ENCODE measurements at places on chromosomes 7 and 10.

DNA sequence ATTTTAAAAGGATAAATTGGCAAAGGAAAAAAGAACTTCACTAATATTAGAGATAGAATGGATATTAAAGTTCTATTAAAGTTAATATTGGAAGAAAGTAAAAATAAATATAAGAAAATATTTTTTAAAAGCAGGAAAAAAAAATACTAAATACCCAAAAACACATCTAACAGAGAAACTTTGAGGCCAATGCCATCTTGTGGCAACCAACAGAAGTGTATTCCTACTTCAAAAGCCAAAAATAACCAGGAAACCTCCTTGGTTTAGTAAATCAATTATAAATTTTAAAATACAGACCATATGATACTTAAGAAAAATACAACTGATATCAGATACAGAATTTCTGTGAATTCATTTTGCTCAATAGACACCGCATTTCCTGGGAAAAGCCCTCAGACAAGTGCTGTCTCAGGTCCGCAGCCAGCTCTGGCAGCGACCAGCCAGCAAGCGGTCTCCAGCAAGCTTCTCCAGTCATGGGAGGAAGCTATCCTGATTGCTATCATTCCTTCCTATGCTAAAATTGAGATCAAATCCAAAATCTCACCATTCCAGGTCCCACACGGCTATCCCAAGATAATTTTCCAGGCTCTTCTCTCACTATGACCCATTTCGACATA lies 65.3 kb downstream of the LMBR1 start:
- no peak for DNase-seq

GRCh38 chr10:94859086-94859485 lies 79.4 kb upstream of the CYP2C9 start:
- no peak for DNase-seq

- no peak for DNase-seq
These were observed 25.4 kb upstream of the GATAD1 start for GRCh38 chr7:92421676-92422435.

DNA sequence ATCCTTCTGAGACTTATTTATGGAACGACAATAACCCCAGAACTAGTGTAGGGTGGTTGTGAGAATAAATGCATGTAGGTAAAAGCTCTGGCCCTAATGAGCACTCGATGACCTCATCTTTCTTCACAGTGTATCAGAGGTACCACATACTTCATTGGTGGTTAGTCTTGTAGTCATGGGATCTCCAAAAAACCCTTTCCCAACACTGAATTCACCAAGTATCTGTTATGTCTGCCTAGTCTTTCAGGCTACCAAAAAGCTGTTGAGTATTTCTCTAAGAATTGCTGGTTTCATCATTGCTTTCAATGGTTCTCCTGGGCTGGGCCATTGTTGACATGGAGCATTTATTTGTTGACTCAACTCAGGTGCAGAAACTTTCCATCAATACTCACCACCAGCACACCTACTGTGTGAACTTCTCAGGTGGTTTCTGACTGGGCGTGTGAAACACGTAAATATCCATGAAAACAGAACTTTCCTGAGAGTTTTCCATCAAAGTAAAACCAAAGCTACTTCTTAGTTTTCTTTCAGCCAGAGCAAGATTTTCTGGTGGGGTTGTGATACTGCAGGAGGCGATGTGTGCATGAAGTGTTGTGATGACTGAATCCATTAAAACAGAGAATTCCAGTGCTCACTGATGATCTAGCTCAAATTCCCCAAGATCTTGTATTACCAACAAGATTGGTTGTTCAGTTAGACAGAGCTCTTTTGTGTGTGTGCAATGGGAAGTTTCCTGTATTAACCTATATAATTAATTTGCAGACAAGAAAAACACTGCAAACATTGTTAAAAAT lies 51.4 kb upstream of the SLC35B4 start:
- no peak for DNase-seq

DNA sequence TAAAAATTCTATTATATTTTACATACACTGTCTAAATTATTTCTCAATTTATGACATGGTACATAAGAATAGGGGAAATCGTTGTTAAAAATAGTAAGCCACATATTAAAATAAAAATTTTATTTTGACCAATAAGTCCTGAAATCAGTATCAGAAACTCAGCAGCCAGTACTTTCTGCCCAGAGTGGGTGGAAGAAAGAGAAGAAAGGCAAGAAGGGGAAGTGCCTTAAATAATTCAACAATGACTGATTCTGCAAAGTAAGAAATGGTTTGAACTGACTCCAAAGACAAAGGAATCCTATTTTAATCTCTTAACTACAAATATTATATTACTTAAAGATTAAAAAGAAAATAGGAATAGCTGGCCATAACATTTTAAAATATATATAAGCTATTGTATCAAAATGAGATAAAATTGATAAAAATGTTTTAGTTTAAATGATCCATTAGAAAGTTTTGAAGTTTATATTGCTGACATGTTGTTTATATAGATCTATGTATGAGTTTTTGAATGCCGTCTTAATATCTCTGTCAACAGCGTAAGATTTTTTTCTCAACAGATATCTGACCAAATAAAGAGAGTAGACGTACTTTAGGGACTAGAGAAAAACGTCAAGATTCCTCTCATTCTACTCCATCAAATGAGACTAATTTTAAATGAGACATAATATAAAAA lies 30.2 kb upstream of the NRCAM start:
- DNase-seq = no peak
